MG63 (cell line): ENCODE measurements at places on chromosomes 1 and 21.
A peak's percentile ranks its signal among the peaks of the same experiment; 100 is the strongest.

DNA sequence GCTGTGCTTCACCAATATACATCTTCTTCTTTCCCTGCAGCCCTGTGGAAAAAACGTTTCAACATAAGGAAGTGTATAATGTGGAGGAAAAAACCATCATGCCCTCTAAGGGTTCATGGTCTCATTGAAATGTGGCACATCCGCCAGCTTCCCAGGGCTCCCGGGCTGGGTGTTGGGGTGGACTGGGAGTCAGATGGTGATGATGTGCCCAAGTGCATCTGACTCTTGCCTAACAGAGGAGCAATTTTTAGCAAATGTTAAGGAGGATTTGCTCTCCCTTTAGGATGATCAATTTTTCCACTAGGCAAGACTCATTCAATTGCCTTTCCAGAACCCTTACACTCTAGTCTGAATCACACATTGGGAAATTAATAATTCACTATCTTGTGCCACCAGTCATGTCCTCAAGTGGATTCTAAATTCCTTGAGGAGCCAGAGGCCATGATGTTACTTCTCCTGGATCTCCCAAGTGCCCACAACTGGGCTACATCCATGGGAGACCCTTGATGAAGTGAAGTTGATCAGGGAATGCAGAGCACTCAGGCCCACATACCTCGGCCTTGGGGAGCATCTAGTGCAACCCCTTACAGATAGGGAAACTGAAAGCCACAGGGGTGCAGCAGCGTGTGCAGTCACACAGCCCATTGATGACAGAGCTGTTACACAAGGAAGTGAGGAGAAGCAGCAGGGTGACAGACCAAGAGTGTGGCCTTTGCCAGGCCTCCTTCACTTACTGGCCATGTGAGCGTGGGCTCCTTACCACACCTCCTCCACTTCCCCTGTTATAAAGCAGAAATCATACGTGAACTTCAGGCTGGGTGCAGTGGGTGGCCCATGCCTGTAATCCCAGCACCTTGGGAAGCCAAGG lies 100.0 kb upstream of the SLC44A3 start:
- no peak for DNase-seq

DNA sequence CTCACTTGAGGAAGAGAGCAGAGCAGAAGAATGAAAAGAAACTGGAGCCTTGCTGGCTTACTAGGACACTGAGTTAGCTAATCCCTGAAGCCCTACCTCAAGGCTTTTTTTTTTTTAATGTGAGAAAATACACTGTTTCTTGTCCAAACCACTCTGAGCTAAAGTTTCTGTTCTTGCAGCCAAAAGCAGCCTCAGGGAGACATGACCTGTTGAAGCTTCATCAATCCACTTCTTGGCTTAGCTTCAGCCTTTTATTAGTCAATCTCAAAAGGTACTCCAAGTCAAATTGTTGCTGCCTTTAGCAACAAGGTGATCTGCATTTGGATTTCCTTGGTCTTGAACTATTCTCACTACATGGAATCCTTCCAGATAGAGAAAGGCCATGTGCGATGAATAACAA lies 33.7 kb downstream of the CCDC185 start:
- no peak for DNase-seq

GRCh38 chr1:209755926-209756614 lies at the start of gene TRAF3IP3:
Gene TRAF3IP3 (plus strand): TSS chr1:209756053. CDS start chr1:209760040, 3,987 bp downstream.
- no peak for DNase-seq

GRCh38 chr1:184532199-184532598 lies 145.4 kb downstream of the C1orf21 start:
- no peak for DNase-seq

- DNase-seq, result peak; percentile 36
These were observed 49.2 kb downstream of the ENAH start for GRCh38 chr1:225603538-225604354.

DNA sequence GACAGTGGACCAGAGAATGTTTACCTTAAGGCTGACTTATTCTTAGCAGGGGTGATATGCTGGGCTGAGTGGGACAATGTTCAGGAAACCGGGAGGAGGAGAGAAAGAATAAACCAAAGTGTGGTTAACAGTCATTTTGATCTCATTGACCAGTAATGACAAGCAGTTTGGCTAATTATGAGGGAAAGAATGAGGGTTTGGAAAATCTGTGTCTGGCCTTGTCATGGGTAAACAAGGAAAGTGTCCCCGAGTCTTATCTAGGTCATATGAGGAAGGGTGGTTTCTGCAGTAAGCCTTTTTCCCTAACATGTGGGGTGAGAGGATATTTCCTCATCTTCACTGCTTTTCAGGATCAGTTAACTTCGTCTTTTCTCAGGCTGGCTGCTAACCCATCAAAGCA lies 155.0 kb downstream of the TPR start:
- no peak for DNase-seq

DNA sequence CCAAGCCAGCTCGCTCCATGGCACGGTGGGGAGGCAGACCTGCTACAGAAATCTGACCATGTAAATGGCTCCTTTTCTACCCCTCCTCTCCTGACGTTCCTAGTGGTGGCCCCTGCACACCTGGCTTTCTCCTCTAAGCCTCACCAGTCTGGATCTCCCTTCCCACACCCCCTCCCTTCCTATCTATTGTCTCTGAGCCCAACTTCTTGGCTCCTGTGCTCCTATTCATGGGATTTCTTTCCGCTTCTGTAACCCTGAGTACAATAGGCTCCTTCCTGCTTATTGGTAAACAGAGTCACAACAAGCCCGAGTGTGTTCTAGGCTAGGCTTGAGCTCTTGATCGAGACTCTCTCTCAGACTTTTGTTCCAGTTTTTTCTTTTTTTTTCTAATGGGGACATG lies 17.6 kb downstream of the OPTC start:
- no peak for DNase-seq

DNA sequence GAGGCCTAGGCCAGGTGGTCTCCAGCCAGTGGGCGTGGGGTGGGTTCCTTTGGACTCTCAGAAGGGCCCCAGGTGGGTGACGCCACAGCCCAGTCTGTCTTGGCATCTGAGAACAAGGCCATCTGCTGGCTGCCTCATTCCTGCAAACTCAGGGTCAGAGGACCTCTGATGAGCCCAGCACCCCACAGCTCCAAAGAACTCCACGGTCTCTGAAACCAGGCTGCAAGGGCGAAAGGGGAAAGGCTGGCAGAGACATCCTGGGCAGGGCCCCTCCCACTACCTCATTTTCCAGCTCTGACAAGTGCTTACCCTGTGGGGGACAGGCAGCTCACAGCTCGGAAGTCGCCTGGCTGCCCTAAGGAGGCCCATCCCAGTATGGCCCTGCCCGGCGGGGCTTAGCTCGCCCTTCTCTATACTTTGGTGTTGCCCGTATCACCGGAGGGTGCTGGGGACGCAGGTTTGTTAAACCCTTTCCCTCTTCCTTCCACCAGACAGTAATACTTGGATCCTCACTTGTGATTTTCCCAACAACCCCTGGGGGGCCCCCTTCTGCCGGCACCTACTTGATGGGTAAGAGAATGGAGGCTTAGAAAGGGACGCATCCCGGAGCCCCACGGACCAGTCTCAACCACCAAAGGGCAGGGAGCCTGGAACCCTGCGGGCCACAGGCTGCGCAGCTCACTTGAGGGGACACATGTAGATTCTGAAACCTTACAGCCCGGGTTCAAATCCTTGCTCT lies 10.9 kb upstream of the EDN2 start:
- DNase-seq, result peak; percentile 29

DNA sequence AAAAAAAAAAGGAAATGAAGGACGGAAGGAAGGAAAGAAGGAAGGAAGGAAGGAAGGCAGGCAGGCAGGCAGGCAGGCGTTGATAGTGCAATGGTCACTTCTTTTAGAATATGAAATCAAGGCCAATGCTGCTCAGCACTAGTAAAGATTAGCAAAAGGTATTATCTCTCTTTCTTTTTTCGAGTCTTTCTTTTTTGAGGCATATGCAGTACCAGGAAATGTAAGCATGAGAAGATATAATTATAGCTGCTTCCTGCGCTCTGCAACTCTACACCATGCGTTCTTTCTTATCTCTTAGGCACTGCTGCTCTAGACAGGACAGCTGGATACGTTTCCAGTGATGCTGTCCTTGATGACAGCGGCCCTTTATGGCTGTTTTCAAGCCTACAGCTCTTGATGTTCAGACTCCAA lies 1512.5 kb upstream of the B3GALT2 start:
- DNase-seq, result no peak

DNA sequence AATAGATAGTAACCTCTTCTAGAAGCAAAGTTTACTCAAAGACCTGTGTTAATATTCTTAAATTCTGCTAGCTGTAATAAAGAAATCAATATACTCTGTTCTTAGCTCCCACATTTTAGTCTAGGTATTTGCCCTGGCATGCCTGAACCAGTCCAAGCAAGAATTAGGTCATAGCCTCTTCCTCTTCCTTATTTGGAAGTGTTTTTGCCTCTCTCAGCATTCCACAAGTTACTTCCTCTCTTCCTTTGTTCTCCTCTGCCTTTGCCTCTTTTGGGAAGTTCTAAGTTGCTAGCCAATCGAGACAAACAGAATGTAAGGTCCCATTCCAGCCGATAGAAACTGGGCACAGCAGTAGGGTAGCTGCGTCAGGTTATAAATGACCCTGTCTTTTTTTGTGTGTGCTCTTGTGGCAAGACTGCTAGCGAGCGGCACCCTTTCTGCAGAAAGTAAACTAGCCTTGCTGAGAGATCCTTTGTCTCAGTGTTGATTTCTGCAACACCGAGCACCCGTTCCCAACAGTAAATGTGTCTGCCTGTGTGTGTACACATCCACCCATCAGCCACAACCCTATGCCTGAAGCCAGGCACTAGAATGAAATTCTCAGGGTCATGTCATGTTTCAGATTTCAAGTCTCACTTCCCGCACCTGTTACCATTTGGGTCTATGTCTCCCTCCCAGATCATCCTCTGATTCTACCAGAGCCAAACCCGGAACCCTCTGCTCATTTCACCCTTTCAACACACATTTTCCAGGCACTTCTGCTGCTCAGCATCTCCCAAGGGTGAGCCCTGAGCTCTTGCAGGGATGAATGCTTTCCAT lies 37.5 kb downstream of the LRRC3 start:
- DNase-seq, result no peak

DNA sequence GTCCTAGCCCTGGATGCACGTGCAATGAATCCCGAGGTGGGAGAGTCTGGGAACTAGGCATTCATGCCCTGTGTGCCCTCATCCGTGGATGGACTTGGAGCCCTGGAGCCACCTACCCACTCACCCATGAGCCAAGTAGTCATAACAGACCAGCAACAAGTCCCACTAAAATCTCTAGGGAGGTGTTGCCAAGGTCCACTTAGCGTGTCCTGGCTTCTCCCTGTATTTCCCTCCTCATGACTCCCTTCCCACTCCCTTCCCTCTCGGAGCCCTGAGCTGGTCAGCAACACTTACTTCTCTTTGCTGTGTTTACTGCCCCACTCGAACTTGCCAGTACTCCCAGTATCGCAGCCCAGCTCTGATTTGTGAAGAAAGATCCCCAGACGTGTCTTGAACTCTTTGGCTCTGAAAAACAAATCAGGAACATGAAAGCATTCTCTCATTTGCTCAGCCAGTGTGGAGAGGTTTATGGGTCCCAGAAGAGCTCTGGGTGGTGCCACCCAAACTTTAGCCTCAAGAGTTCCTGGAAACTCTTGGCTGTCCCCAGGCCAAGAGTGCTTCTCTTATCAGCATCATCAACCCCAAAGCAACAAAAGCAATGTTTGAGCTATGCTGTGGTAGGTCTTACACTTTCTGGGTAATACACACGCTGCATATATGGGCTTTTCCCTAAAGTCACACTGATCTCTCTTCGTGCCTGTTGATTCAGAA lies 1.1 kb downstream of the RGS16 start:
- DNase-seq, result no peak
